ENCODE measurements at places on chromosomes 6 and 20.

DNA sequence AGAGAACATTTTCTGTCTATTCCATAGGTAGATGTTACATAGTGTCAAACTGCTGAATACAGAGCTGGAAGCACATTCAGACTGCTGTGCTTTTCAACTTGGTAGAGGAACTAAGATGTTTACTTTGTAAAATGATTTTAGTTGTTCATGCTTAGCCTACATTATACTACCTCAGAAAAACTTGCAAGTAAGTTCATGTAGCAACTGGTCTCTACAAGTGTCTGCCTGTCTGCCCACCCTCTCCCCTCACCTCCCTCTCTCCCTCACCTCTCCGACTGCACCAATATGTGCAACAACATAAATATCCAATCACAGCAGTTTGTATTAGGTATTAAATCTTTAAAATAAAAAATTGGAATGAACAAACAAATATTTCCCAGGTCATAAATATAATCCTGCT, 25.3 kb downstream of the ELOVL4 start:
- no peak for DNase-seq

DNA sequence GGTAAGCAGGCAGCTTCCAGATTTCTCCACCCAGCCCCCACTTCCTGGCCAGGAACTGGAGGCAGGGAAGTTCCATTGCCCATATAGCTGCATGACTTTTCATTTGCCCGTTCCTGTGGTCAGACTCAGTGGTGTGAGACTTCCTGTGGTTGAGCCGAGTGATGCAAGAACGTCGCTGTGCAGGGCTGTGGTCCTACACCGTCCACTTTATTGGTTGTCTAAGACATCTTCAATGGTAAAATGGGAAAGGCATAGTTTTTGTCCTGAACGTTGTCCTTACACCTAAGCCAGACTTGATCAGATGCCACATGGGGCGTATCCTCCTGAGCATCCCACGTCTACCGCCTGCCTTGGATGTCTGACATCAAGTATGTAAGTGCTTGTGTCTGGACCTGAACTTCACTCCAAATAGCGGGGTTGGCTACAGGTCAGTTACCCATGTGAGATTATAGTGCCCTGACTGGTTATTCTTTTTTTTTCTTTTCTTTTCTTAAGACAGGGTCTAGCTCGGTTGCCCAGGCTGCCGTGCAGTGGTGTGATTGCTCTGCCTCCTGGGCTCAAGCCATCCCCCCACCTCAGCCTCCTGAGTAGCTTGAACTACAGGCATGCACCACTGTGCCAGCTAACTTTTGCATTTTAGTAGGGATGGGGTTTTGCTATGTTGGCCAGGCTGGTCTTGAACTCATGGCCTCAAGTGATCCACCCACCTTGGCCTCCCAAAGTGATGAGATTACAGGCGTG, 25.9 kb upstream of the GTSF1L start:
- DNase-seq, result no peak

DNA sequence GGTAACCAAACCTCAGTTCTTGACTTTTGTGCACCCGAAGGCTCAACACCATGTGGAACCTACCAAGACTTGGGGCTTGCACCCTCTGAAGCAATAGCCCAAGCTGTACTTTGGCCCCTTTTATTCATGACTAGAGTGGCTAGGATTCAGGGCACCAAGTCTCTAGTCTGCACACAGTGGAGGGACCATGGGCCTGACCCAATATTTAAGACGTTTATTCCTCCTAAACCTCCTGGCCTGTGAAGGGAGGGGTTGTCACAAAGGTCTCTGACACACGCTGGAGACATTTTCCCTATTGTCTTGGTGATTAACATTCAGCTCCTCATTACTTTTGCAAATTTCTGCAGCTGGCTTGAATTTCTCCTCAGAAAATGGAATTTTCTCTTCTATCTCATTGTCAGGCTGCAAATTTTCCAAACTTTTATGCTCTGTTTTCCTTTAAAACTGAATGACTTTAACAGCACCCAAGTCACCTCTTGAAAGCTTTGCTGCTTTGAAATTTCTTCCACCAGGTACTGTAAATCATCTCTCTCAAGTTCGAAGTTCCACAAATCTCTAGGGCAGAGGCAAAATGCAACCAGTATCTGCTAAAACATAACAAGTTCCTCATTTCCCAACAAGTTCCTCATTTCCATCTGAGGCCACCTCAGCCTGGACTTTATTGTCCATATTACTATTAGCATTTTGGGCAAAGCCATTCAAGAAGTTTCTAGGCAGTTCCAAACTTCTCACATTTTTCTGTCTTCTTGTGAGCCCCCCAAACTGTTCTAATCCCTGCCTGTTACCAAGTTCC, 481.4 kb upstream of the BTBD3 start:
- DNase-seq, result no peak

- no peak for DNase-seq
Observed at GRCh38 chr6:111710439-111710838, 104.8 kb upstream of the TRAF3IP2 start.

Measured in NCI-H524 (cell line).